Amygdala (tissue), 56 donors: ENCODE measurements at places on chromosomes 11 and 22.
A peak's percentile ranks its signal among the peaks of the same experiment; 100 is the strongest.

DNA sequence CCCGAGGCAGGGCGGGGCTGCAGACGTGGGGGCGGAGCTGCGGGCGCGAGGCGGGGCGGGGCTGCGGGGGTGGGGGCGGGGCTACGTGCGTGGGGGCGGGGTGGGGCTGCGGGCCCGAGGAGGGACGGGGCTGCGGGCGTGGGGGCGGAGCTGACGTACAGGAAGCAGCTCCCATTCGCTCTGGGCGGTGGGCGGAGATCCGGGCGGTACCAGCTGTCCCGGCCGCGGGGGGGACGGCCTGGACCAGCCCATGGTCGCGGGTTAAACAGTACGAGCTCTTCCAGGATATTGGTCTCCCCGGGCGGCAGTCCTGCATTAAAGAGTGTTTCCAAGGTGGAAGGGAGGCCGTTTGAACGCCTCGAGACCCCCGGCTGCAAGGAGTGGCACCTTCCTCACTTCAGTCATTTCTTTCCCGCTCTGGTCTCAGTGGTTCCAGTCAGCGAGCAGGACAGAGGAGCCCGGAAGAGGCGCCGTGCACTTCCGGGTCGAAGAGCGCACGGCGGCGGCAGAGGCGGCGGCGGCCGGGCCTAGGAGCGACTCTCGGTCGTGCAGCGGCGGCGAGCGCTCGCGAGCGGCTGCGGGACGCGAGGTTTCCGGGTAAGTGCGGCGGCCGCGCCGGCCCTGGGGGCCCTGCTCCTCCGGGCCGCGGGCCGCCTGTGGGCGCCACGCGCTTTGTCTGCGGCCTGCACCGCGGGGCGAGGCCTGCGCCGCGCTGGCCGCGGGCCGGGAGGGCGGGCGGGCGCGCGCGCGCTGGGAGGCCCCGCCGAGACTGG is at the start of gene PHRF1:
TSS of gene PHRF1 (plus strand) at position 475 of the 773 bp plus-strand sequence. CDS start 5,043 bp downstream, outside the sequence.
- peak; percentile 94 for DNase-seq

GRCh38 chr11:76610871-76611475 is 59.6 kb downstream of the LRRC32 start:
- no peak for DNase-seq

DNA sequence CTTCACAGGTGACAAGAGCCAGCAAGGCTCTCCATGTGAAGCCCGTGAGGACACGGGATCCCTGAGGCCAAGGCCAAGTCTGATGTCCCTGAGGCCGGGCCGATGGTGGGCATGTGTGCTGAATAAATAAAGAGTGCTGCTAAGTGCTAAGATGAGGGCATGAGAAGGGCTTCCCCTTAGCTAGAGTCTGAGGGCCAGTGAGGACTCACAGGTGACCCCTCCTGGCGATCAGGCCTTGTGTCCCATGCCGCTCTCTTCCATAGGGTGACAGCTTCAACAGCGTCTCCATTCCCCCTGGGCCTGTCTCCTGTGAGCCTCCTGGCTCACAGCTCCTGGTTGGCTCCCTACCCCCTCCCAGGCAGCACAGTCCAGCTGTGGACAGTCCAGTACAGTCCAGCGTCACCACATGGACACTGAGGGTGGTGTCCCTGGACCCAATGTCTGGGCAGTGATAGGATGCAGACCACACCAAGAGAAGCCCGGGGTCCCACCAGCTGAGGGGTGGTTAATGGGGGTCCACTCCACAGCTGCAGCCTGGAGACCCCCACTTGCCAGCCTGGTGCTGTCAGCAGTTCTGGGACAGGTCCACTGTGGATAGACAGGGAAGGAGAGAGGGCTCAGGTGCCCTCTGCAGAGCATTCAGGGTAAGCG is 1033.2 kb downstream of the TBC1D22A start:
- no peak for DNase-seq

GRCh38 chr11:91960770-91961169 is 263.8 kb upstream of the FAT3 start:
- no peak for DNase-seq

DNA sequence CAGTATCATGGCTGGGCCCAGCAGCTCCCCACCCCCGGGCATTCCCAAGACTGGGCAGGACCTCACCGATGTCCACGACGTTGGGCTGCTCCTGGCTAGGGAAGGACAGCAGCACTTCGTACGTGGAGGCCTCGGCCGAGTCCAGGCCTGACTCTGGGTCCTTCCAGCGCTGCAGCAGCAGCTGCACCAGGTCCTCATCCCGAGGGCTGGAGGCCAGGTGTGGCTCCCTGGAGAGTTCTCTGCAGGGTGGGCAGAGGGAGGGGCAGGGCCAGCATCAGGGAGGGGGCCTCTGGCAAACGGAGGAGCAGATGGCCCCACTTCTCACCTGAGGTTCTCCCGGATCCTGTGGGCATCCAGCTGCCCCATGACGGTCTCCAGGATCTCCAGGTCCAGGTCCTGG is 341 bp downstream of the NAALADL1 start:
- no peak for DNase-seq

DNA sequence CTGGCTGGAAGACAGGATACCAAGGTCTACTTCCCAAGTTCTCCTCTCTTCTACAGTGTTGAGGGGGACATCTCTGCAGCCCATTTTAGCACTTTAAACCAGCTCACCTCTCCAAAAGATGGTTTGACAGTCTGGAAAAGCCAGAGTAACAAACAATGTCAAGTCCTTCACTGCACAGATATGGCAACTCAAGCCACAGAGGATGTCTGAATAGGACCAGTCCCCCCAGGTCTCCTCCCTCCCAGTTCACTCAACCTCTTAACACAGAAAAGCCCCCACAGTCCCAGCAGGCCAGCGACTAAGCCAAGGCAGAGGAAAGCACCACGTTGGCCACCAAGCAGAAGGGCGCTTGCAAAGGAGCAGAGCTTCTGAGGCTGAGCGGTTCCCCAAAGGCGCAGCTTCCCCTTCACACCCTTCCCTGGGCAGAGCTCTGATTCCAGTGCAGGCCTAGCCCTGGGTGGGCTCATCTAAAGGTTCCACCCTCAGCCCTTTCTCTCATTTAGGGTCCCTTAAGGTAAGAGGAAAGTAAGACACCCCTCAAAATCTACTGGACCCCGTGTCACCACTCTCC is 62.7 kb downstream of the PAK1 start:
- no peak for DNase-seq

DNA sequence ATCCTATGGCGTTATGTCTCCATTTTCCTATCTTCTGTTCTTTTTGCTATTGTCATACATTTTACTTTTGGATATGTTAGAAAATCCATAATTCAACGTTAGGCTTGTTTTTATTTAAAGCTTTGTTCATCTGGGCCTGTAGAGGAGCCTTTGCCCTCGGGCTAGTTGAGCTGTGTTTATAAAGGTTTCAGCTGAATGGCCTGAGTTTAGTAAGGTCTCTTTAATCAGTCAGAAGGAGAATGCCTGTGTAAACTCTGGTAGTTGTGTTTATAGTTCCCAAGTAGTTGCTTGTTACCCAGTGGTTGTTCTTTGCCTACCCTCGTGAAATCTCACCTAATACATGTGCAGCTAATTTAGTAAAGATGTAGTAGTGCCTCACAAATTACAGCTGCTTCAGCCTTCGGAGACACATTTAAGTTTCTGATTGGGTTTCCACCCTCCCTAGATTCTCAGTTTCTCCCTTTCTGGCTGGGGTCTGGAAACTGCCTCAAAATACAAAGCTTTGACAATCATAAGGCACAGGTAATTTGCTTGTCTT is 33.1 kb downstream of the MTMR3 start:
- DNase-seq, result no peak

DNA sequence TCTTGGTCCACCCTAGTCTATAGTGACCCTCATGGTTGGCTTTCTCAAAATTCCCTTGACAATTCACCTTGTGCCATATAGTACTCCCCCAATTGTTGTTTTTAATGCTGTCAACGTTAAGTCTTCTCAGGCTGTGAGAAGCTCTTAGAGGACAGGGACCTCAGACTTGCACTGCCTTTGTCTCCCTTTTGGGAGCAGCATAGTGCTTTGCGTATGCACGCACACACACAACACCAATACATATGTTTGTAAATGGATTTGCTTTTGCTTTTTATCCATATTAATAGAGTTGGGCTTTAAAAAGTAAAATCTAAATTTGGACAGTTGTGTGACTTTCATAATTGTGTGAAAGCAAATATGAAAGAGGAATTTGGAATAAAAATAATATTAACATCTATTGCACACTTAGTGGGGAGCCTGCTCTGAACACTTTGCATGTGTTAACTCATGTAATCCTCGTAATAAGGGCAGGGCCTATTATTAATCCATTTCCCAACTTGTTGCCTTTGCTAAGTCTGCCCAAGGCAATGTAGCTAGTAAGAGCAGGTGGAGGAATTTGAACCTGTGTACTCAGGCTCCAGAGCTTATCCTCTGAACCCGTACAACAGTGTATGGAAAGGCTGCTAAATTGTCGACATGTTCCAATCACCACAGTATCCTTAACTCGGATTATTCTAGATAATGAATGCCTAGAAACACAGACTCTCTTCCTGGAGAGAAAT is 257.7 kb upstream of the NARS2 start:
- DNase-seq, result no peak

DNA sequence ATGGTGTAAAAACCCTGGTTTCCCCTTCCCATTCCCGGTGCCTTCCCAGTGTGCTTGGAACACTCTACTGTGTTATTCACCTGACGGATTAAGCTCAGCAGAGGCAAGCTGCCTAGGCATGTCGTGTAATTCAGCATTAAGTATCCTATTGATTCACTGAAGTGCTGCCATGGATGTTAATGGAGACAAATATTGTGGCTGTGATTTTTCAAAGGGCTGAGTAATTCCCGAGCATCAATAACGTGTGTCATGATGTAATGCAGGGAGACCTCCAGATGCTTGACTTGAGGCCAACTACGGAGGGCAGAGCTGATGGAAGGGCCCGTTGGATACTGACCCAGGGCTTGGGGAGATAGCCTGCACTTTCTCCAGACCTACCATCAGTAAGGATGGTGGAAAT is 269.0 kb downstream of the ST3GAL4 start:
- no peak for DNase-seq

DNA sequence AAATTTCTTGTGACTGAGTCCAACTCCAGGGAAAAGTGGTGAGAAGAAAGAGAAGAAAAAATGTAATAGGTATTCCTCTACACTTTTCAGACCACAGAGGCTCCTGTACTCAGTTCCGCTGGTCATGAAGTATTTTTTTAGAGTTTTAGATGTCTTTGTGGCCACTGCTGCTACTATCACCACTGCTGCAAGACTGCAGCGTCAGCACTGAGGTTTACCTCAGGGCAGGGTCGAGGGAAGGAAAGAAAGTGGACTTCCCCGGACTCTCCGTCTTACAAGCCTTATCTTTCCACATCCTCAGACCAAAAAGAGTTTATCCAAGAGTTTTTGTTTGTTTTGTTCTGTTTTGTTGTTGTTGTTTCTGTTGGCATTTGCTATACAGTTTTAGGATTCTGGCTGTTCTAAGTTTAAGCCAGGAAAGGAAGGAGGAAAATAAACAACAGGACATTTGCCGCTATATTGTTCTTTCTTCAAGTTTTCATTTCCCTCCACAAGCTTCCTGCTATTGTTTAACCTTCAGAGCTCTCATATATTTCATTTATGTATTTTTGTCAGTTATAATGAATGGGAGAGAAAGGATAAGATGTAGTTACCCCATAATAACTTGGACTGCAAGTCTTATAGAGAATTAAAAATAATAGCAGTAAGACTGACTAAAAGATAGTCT is 919.3 kb downstream of the NTM start:
- no peak for DNase-seq

DNA sequence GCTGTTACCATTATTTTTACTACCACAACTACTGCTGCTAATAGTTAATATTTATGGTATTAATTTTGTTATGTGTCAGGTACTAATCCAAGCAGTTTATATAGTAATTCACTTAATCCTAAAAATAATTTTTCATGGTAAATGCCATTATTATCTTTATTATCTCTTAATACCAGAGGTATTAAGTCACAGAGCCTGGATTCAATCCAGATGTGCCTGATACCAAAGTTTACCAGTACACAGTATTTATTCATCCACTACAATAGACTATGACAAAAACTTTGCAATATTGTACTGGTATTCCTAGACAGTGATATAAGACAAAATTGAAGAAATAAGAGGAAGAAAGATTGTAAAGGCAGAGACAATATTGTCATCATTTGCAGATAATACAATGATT is 24.5 kb downstream of the MAP6 start:
- DNase-seq, result no peak

GRCh38 chr11:64638829-64639228 is 47.8 kb downstream of the SLC22A12 start:
- DNase-seq, result no peak

DNA sequence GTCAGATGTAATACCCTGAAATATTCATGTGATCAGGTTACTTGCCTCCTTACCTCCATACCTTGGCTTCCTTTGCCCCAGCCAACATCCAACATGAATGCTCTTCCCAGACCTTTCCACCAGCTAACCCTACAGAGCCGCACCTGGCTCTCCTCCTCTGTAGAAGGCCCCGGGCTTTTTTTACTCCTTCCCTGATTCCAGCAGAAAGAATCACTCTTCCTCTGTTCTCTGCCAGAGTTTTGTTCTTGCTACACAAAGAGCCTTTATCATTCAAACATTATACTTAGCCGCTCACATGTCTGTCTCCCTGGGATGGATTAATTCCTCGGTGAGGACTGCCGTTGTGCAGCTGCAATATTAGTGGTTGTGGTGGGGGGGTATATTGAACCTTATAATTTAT is 116.8 kb upstream of the GRAMD1B start:
- DNase-seq, result no peak

DNA sequence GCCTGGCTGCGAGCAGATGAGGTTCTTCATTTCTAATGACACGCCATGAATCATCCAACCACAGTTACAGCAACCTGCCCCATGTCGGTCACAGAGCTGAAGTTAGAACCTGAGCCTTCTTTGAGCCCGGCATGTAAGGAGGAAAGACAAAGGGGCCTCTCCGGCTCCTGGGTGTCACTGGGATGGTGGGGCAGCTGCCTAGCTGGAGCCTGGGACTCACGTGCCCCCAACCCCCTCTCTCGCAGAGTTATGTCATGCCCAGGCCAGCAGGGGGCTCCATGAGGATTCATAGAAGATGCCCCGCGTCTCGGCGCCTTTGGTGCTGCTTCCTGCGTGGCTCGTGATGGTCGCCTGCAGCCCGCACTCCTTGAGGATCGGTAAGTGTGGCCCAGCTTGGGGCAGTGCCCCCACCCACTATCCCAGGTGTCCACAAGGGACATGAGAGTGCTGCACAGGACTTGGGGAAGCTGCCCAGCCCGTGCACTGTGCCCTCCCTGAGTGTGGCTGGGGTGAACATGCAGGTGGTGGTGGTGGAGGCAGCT is 148.5 kb downstream of the GRIK4 start:
- DNase-seq, result no peak

DNA sequence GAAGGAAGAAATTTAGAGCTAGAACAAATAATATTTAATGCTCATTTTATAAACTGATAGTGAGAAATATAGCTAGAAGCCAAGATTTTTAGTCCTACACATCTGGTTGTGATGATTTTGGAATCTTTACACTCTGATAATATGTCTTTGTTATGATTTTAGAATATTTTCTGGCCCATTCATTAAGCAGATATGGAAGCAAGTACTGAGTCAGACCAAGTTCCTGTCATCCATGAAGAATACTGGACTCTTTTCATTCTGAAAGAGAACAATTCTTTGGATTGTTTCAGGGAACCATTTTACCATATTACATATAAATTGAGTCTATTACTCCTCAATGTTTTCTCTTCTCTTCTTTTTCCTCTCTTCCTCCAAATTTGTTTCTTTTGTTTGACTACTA is 227.4 kb downstream of the TMEM135 start:
- no peak for DNase-seq
